ENCODE measurements at places on chromosomes 1 and 21.

- no peak for DNase-seq
Observed at GRCh38 chr1:2789164-2789985, 12.1 kb downstream of the TTC34 start.

GRCh38 chr21:27157097-27157496 lies 190.2 kb upstream of the ADAMTS5 start:
- no peak for DNase-seq

DNA sequence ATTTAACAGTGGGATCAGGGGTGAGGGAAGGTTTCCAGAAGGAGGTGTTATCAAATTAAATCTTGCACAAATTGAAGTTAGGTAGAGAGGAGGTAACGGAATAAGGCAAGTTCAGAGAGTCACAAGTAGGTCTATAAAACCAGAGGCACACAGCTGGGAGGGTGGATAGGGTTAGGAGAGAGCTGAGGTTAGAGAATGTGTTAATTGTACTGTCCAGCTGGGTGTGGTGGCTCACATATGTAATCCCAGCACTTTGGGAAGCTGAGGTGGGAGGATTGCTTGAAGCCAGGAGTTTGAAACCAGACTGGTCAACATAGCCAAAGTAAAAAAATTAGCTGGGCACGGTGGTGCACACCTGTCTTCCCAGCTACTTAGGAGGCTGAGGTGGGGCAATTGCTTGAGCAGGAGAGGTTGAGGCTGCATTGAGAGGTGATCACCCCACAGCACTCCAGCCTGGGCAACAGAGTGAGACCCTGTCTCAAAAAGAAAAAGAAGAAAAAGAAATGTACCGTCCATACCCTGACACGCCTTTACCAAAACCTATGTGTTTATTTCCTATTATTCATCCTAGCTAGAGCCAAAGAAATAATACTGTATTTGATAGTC lies 20.2 kb downstream of the SPATA45 start:
- DNase-seq: no peak

DNA sequence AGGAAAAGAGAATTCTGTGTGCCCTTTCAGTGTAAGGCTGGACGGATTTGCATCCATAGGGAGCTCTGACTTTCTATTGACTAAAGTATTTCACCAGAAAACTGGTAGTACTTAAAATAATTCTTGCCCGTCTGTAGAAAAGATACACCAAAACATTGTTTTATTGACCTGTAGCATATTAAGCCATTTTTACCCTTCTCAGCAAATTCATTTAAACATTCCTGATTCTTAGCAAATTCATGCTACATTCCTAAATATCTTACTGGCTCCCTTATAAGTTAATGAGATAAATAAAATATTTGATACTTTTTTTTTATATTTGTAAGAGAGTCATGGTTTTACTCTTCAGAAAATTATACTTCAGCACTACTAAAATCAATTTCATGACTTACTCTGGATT lies 1.6 kb upstream of the IPP start:
- DNase-seq: no peak

DNA sequence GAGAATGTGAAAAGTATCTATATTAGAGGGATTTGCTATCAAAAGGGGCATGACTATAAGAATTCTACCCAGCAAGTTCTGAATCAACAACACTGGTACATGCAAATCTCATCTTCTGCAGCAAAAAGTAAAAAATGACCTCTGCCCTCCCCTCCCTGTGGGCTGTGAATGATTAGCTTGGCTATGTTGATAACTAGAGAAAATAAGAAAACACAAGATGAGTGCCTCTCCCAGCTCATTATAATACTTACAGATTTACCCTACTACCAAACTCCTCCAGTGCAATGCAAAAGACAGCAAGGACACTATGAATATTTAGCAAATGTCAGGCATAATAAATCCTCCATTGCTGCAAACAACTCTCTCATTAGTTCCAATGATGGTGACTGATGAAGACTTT lies 102.4 kb downstream of the SLC45A1 start:
- no peak for DNase-seq

GRCh38 chr1:88876573-88877365 lies 14.6 kb downstream of the GTF2B start:
- no peak for DNase-seq

DNA sequence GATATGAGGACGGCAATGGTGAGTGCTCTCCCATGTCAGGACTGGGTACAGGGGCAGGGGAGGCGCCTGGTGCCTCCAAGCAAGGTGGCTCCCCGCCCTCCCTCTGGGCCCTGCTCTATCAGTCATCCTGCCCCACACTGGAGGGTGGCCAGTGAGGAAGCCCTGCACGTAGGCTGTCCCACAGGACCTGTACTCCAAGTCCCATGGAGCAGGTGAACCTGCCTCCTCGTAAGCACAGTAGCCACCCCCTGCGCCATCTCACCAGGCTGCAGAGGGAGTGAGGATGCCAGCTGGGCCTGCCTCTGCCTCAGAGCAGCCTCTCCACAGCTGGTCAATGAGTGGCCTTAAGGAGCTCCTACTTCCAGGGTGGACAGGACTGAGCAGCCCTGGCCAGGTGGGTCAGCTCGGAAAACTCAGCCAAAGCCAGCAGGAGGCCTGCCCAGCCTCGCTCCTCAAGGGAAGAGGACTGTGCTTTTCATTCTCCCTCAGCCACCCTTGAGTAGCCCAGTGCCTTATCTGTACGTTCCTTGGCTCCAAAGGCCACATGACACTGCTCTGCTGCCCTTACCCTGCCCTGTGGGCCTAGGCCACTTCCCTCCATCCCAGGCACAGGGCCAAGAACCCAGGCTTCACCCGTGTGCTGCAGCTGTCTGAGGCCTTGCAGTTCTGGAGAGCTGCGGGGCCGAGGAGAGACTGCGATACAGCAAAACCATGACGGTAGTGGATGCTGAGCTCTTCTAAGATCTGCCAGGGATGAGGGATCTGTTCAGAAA lies 39.6 kb downstream of the SLC45A1 start:
- DNase-seq: peak; percentile 24

DNA sequence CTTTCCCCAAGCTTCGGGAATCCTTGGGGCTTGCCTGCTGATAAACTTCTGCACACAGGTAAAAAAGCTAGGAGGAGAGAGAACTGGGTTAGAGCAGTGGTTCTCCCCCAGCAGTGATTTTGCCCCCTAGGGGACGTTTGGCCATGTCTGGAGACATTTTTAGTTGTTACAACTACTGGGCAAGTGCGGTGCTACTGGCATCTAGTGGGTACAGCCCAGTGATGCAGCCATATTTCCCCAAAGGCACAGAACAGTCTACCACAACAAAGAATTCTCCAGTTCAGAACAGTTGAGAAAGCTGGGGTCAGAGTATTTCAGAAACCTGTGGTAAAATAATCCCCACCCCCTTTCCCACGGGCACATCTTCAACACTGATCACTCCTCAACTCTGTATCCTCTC lies 41.3 kb downstream of the LRRC71 start:
- no peak for DNase-seq

GRCh38 chr1:29547300-29547699 lies 311.0 kb downstream of the PTPRU start:
- DNase-seq: no peak

GRCh38 chr1:207845109-207845508 lies 65.8 kb downstream of the CD34 start:
- no peak for DNase-seq

DNA sequence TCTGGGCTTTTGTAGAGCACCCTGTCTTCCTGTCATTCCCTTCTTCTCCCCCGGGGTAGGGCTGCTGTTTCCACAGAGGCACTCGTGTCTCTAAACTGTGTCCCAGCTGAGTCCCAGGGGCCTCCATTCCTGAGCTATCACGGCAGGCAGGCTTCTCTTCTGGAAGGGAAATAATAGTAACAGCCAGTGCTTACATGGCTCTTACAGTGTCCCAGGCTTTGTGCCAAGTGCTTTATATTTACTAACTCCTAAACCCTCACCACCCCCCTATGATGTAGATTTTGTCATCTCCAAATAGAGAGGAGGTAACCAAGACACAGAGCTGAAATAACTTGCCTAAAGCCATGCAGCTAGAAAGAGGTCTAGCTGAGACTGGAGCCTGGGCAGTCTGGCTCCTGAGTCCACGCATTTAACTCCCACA lies 1.4 kb upstream of the CELF3 start:
- no peak for DNase-seq

DNA sequence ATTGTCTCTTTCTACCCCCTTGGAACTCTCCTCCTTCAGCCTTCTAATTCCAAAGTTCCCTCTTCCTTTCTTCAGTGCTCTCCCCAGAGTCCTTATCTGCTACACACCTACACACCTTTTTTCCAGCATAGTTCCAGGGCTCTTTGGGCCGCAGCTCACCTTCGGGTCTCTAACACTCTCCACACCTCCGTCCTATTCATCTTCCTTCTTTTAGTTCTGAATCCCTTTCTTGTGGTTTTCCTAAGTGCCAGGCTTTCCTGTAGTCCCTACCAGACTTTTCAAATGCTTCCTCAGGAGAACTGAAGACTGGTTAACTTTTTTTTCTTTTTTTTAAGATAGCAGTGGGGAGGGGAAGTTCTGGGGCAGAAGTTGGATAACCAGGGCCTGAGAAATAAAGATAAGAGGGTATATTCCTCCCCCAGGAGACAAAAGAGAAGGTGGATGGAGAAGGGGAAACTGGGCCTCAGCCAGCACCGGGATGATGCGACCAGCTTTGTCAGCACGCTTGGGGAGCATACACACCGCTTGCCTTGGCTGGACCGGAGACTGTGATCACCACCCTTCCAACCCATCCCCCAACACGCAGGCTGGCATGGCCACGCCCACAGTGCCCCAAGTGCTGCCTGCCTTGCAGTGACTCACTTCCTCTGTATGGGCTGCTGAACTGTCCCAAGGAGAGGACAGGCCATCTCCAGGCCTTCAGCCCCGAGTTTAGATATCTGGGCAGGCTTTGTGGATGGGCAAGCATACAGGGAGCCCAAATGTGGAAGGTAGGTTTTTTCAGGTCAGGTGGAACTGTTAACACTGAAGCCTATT lies 2.5 kb upstream of the CERS2 start:
- no peak for DNase-seq

GRCh38 chr1:213409208-213409631 lies 358.2 kb downstream of the RPS6KC1 start:
- no peak for DNase-seq

- no peak for DNase-seq
Observed at GRCh38 chr1:98926597-98926996, 78.1 kb downstream of the PLPPR5 start.

GRCh38 chr1:7187112-7187493 lies 401.8 kb downstream of the CAMTA1 start:
- no peak for DNase-seq

- DNase-seq: no peak
Observed at GRCh38 chr1:92739669-92740524, 45.0 kb downstream of the EVI5 start.

DNA sequence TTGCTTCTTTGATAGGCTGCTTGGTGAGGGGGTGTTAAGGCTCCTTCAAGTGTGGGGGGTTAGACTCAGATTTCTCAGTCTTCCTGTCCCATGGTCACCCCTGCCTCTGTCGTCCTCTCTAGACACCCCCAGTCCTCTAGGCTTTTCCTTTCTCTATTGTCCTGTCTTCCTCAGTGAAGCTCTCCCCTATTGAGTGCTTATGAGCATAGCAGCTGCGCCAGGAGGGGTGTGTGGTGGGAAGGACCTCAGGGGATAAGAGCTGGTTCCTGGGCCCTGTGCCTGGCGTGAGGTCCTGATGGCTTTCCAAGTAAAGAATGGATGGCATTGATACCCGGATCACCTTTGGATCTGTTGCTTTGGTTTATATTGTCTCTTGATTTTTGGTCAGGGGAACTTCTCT lies 69.1 kb downstream of the DIP2A start:
- DNase-seq: no peak

DNA sequence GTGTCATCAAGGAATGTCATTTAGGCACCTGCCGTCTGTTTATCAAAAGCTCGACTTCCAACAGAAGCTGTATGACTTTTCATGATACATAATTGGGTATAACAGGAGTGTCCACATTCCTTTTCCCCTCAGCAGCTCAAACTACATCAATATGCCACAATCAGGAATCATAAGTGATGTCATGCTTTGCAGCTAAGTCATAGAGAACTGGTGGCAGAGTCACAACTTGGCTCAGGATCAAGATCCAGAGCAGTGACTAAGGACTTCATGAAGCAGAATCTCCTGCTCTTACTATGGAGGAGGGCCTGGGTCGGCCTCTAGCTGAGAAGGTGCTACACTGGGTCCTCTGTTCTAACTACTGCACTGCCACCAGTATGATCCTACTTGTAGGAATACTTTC lies 36.5 kb upstream of the AGBL4 start:
- no peak for DNase-seq

GRCh38 chr1:2355373-2356261 lies 35.7 kb downstream of the MORN1 start:
- DNase-seq: peak; percentile 36

DNA sequence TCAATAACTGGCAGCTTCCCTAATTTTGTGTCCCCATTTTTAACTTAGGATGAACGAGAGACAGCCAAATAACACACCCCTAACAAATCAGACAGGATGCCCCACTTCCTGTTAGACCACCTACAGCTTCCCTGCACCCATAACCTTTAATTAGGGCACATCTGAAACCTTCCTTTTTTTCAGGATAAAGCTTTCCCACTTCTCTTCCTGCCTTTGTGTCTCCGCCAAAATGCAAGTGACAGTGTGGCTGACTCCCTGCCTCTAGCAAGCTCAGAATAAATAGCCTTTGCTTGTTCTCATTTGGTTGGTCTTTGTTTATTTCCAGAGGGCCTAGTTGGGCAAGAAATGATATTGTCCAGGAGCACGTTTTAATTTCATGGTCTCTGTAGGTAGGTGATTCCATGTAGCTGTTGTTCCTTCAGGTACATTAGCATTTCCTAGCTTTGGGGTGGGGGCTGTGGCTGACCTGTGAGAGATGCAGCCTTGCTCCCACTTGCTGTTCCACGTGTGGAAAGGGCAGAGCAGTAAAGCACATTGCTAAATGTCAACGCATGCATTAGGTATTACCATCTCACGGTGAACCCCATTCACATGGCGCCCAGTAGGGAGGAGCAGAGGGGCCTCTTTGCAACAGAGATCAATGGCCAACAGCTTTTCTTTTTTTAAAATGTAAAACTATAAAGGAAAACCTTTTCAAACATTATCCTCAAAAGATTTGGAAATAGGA lies 154.9 kb downstream of the ST6GALNAC3 start:
- no peak for DNase-seq

DNA sequence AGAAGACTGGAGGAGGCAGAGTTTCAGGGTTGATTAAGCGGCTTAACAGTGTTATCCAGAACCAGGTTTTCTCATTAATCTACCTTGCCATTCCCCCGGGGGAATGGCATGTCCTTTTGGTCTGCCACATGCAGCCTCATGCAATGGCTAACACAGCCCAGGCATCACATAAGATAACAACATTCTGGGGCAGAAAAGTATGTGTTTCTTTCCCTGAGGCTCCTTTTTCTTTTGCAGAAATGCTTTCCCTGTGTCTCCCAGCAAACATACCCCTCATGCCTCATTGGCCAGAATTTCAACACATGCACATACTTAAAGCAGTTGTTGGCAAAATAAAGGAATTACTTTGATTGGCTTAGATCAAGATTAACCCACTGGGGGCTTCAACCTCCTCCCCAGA lies 98.6 kb downstream of the OMA1 start:
- no peak for DNase-seq
